ENCODE measurements at places on chromosomes 12 and 14.
A peak's percentile ranks its signal among the peaks of the same experiment; 100 is the strongest.

GRCh38 chr12:7016958-7017571, 1.2 kb downstream of the LPCAT3 start:
- DNase-seq = peak; percentile 82

GRCh38 chr14:29236401-29236800, 469.8 kb downstream of the FOXG1 start:
- no peak for DNase-seq

DNA sequence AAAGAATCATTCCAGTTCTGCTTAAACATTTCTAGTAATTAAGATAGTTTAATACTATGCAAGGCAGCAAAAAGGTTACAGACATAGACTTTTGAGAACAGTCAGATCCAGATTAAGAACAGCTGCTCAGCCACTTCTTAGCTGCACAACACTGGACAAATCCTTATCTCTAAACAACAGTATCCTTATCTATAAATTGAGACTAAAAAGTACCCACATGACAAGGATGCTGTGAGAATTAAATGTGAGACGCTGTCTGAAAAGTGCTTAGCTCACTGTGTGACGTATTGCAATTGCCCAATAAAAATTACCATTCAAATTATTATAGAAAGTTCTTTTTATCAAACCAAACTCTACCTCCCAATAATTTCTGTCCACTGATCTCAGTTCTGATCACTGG, 35.5 kb downstream of the BORCS5 start:
- peak; percentile 93 for DNase-seq

DNA sequence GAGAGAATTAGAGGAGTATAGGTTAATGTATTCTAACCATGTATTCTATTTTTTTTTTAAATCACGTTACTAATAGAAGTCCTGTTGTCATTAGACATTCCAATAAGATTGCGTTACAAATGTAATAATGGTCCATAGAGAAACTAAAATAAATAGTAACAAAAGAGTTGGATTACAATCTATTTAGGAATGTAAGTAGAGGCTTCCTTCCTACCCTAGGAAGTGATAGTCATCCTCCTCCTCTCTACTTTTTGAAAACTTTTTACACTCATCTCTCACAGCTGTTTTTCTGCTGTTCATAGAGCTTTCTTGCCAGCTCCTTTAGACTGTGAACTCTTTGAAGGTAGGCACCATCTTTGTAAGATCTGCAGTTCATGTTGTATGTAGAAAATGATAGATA, 23.6 kb downstream of the TRHDE start:
- no peak for DNase-seq

DNA sequence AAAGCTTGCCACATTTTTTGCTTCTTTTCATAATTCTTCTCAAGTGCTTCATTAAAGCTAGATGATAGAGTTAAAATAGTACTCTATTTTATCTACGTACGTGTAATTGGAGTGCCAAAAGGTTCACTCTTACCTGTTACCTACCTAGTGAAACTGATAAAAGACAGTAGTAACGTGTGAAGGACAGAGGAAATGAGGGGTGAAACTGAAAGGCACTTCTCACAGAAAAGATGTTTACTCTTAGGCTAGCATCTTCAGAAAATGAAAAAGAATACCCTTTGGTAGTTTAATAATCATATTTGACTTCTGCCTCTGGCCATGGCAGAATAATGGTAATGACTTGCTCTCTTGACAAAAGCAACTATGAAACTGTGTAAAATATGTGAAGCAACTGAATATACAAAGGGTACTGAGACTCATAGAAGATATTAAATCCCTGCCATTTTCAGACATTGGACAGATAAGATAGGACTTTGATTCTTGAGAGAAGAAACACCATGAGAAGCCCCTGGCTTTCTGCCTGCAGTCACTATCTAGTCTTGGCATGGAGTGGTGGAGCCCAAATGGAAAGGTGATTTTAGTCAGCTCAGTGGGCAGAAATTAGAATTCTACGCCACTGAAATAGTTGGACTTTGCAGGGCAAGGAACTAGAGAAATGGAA, 6.3 kb upstream of the EVL start:
- DNase-seq = peak; percentile 35

- DNase-seq = peak; percentile 96
Measured at GRCh38 chr12:111437816-111438454, 32.2 kb downstream of the SH2B3 start.

GRCh38 chr12:26976687-26977086, 37.5 kb downstream of the TM7SF3 start:
- peak; percentile 41 for DNase-seq

GRCh38 chr14:100557658-100558057, 29.6 kb downstream of the BEGAIN start:
- DNase-seq = no peak

GRCh38 chr12:38585086-38585485, 268.5 kb downstream of the ALG10B start:
- DNase-seq = no peak

DNA sequence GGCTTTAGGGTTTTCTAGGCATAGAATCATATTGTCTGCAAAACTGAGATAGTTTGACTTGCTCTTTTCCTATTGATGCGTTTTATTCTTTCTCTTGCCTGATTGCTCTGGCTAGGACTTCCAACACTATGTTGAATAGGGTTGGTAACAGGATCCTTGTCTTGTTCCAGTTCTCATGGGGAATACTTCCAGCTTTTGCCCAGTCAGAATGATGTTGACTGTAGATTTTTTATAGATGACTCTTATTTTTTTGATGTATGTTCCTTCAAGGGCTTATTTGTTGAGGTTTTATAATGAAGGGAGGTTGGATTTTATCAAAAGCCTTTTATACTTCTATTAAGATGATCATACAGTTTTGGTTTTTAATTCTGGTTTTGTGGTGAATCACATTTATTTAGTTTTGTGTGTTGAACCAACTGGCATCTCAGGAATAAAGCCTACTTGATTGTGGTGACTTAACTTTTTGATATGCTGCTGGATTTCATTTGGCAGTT, 478.2 kb downstream of the TMEM117 start:
- DNase-seq = no peak

DNA sequence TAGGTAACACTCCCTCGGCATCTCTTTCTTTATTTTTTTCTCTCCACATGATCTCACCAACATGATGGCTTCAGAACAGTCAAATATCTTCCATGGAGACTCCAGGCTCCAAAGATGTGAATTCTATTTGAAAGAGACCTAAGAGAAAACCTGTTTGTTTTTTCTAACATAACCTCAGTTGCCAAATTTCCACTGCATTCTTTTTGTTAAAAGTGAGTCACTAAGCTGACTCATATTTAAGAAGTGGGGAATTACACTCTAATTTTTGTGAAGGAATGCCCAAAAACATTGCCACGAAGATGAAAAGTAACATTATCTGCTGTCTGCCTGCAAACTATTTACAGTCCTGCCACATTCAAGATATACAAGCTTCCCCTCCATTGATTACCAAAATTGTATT, 1337.6 kb downstream of the LRFN5 start:
- no peak for DNase-seq

GRCh38 chr14:68403191-68404145, 389.4 kb downstream of the ZFP36L1 start:
- DNase-seq = no peak

DNA sequence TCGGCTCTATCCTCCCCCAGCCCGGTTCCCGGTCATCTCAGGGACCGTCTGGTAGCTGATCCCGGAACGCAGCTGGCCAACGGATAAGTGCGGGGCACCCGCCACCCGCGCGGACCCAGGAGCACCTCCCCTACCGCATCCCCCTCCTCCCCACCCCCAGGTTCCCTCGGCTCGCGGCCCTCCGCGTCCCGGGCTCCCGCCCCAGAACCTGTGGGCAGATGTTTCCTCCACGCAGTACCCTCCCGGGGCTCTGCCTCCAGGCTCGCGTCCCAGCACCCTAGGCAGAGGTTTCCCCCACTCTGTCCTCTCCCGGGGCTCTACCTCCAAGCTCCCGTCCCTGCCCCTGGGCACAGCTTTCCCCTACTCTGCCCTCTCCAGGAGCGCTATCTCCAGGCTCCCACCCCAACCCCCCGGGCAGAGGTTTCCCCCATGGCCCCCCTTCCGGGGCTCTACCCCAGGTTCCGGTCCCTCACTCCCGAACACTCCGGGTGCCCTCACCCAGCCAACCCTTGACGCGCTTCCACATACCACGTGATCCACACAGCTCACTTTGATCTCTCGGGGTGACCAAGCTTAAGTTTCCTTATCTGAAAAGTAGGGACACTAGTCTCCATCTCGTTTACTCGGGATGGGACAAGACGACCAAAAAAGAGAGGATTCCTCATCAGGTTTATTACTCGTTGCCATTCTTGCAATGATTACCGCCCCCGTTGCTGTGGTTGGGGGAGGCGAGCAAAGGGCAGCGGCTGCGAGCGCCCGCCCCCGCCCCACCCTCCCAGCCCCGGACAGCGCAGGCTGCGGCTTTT, at the start of gene CCDC38:
TSS of gene CCDC38 (minus strand) at position 91 of the 806 bp plus-strand sequence. CDS start 6,105 bp downstream, outside the sequence.
- peak; percentile 97 for DNase-seq

DNA sequence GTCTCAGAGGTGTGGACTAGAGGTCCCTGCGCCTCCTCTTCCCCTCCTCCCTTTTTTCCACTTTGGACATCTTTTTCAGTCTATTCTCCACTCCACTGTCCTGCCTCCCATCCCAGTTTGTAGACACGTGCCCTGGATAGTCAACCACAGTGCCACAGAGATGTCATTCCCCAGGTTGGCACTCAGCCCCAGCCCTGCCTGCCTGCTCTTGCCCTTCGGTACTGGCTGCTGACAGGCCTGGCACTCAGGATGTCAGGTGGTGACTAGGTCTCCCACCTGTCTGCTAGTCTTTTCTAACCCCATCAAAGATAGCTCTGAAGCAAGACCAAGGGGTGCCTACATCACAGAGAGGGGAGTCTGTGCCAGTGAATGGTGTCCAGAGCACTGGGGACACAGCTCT, 15.8 kb downstream of the KRT71 start:
- no peak for DNase-seq

DNA sequence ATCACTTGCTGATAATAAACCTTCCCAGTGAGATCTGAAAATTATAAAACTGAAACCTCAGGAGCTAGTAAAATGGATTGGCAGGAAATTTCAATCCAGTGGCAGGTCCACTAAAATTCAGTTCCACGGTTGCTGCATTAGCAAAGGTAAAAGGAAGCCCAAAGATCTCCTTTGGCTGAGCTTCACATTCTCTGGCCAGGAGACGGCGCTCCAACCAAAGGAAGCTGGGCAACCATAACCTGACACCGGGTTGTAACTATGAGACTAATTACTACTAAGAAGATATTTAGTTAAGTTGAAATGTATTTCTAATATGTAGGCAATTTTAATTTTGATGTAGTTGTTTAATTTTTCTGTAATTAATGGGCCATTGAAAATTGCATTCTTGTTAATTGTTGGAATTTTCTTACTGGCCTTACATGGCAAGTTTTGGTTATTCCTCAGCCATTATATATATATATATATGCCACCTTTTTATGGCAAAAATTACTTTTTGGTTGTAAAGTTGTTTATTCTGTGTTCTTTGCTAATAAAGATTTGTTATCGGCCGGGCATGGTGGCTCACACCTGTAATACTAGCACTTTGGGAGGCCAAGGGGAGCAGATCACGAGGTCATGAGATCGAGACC, 17.0 kb downstream of the OR8S1 start:
- DNase-seq = peak; percentile 77

- no peak for DNase-seq
Measured at GRCh38 chr12:64431791-64432190, 20.1 kb upstream of the TBK1 start.

GRCh38 chr14:37436519-37436918, 158.5 kb downstream of the FOXA1 start:
- no peak for DNase-seq

DNA sequence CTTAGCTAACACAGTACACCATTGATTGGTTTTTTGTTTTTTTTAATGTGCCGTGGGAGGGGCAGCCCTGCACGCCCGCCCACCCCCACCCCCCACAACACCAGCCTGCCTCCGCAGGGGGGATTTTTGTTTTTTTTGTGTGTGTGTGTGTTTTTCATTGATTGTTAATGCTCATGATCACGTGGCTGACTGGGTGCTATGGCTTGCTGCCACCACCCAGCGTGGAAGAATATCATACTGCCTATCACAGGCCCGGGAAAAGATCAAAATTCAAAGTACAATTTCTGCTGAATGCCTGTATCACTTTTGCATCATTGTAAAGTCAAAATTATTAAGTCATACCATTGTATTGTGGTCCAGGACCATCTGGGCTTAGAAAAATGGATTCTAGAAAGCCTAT, 8.3 kb downstream of the RESF1 start:
- DNase-seq = no peak

GRCh38 chr12:50248883-50249282, 34.4 kb downstream of the LIMA1 start:
- no peak for DNase-seq

- no peak for DNase-seq
Measured at GRCh38 chr12:4322726-4323125, 1.7 kb downstream of the TIGAR start.

DNA sequence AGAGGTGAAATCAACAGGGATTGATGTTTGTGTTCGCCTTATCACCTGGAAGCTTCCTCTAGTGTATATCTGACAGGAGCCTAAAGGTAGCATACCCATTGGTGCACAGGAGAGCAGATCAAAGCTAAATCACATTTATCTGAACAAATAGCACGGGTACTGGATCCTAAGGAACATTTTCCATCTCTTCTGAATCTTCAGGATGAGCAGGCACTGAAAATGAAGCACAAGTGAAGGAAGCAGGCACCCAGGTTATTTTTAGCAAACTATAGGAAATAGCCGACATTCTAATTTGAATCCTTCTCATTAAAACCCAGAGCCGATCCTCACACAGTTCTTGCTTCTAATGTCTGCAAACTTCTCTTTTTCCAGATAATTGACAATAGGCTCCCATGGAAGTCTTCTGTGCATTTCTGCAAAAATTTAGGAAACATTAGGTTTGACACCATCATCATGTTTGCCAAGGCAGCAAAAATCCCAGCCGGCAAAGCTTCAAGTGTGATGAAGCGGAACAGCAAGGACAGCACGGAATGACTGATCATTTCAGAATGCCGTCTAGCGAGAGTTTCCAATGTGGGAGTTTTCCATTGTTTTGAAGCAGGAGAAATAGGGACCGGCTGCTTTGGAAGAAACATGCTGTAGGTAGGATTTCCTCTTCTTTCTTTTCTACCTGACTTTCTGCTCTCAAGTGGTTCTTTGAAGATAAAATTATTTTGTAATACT, 24.3 kb upstream of the RGS6 start:
- DNase-seq = no peak

- DNase-seq = no peak
Measured at GRCh38 chr12:130090542-130090941, 71.7 kb upstream of the FZD10 start.

DNA sequence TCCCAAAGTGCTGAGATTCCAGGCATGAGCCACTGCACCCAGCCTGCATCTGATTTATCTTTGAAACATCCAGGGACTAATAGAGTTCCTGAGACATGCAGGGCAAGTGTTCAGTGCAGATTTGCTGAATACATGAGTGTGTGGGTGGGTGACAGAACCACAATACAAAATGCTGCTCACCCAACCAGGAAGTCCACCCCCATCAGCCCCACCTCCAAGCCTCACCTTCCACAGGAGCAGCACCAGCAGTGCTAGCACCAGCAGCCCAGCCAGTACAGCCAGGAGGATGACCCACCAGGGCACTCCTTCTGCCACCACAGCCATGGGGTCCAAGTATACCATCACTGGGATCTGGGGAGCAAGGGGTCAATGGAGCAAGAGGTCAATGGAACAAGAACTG, 20.0 kb downstream of the ITGA7 start:
- DNase-seq = no peak

GRCh38 chr12:49274396-49275069, 9.7 kb downstream of the TUBA1C start:
- peak; percentile 22 for DNase-seq

GRCh38 chr12:27508736-27509431, 15.1 kb upstream of the PPFIBP1 start:
- no peak for DNase-seq

Measured in hematopoietic multipotent progenitor cell treated with erythropoietin and hydrocortisone succinate and interleukin-3 and kit ligand, for 4 days (in vitro differentiated cells).